ENCODE measurements at places on chromosomes 2 and 18.
A peak's percentile ranks its signal among the peaks of the same experiment; 100 is the strongest.

GRCh38 chr2:101566632-101567228 lies 91.8 kb upstream of the RFX8 start:
- DNase-seq, result no peak

- DNase-seq, result peak; percentile 50
These were observed 945.0 kb upstream of the CRIM1 start for GRCh38 chr2:35410431-35411061.

- no peak for DNase-seq
These were observed 32.3 kb downstream of the KLF7 start for GRCh38 chr2:207133458-207133819.

- no peak for DNase-seq
These were observed 559 bp downstream of the HOXD1 start for GRCh38 chr2:176188774-176189680.

GRCh38 chr2:18966131-18966530 lies 376.8 kb upstream of the NT5C1B start:
- no peak for DNase-seq

- no peak for DNase-seq
These were observed 27.4 kb upstream of the CHAC2 start for GRCh38 chr2:53740170-53740569.

GRCh38 chr2:128375454-128375853 lies 56.8 kb upstream of the HS6ST1 start:
- DNase-seq, result no peak

GRCh38 chr2:176997074-176997791 lies 215.4 kb upstream of the HNRNPA3 start:
- DNase-seq, result no peak

DNA sequence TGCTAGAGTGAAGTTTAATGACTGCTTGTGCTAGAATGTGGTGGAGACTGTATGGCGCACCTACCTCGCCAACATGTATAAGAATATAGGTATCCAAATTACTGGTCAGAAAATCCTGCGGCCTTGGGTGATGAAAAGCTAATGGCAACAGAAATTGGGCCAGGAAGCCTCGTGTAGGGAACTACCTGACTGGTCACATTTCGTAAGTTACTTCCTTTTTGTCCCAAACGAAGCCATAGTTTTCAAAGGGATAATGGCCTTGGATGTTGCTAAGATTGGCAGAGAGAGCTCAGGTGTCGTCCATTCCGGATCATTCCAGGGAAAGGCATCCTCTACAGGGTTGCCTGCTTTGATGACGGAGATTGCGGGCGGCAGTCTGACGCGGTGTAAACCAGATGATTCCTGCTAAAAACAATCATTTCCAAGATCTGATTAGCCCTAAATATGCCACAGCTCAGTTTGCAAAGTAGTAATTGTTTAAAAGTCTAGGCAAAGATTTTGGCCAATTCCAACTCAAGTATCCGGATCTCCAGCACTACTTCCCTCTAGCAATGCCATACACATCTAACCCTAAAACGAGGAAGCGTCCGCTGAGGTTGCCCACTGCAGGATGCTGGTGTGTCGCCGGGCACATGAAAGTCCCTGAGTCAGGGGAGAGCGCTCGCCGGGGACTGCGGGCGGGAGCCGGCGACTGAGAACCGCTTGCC lies 708 bp upstream of the MALT1 start:
- DNase-seq, result no peak

DNA sequence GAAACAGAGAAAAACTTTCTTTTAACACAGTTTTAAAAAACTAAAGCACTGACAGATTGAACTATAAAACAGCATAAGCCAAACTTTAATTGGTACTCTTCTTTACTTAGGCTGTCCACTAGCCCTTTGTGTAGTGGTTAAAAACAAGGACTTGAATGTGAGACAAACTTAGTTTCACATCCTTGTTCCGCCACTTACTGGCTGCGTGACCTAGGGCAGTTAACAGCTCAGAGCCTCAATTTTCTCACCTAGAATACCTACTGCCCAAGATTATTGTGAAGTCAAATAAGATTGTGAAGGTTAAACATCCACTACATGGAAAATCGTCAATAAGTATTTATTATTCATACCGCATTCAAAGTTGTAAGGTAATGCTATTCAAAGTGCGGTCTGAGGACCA lies 2.0 kb downstream of the WDR35 start:
- DNase-seq, result no peak

DNA sequence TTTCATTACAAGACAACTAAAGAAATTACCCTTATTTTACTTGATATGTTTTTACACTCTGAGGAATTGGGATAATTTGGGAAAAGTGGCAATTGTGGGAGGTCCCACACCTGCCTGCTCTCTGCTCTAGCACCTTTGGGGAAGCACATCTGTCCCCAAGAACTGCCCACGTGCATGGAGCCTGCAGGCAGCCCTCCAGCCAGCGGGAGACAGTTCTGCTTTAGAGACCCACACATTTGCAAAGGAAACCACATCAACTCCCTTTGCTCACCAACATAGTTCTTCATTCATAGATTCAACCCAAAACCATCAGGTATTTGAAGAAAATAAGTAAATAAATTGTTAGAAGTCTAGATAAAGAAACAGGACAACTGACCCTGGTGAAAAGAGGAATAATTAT lies 239.9 kb upstream of the ID2 start:
- DNase-seq, result no peak

DNA sequence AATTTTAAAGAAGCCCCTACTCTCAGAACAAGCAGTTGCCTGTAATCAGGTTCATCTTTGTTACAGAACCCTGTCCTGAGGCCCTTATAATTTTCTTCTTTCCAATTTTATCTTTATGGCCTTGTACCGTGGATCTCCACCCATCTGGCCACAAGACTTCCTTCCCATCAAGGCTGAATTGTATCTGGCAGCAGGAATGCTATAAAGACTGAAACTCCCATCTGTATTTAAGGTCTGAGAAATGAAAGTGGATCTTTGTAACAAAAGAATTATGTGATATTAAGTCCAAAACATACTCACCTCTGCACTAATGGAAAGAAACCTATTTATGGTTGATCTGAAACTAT lies 91.8 kb downstream of the METTL8 start:
- no peak for DNase-seq

DNA sequence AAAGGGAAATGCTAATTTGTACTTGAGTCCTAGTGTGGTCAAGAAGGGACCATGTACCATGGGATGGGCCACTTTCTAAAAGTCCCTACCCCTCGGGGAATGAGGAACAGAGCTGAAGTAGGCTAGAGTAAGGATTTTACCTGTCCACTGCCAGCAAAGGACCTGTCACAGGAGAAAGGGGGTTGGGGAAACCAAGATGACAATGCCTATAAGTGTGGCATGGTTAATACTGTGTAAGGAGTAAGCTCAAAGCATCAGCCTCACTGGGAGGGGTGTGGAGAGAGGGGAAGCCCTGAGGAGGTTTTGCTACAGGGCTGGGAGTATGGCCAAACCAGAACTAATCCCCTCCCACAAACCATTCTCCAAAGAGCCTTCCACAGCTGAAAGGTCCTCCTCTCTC lies 15.8 kb downstream of the GKN2 start:
- DNase-seq, result no peak

- no peak for DNase-seq
These were observed 269.4 kb upstream of the NRXN1 start for GRCh38 chr2:51301381-51301780.

DNA sequence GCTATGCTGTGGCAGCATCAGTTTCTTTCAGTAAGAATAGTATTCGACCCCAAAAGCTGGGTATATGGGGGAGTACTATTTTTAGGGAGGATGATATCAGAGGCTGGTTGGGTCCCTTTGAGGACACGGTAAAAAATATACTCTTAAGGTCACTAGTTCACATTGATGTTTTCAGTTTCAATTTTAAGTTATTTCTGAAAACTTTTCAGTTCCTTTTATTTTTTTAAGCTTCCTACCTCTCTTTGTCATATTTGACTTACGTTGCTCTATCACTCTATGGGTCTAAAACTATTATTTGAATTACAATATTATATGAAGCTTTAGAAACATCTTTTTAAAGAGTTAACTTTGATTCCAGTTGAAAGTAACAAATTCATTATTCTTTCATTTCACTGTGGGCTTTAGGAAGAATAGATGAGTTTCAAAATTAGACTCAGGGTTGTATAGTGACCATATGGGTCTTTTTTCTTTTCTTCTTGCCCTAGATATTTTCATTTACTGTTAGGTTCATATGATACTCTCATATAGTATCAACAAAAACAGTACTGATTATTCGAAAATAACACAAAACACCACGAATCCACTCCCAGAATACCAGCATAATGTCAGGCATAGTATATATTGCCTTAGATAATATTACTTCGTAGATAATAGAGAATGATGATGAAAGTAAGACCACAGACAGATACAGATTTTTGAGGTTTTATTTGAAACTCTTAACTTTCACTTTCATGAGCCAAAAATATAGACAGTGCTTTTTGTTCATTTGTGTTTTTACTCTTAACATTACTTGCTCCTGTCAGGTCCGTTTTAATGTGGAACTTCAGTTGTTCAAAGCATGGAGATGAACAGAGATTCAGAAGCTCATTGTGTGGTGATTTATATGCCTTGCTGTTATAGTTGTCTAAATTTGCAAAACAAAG lies 9.8 kb downstream of the RMDN2 start:
- DNase-seq, result no peak

- DNase-seq, result no peak
These were observed 39.3 kb downstream of the NGEF start for GRCh38 chr2:232973796-232974195.

Measured in neuronal stem cell (in vitro differentiated cells).